ENCODE measurements at places on chromosomes 5 and 9.

DNA sequence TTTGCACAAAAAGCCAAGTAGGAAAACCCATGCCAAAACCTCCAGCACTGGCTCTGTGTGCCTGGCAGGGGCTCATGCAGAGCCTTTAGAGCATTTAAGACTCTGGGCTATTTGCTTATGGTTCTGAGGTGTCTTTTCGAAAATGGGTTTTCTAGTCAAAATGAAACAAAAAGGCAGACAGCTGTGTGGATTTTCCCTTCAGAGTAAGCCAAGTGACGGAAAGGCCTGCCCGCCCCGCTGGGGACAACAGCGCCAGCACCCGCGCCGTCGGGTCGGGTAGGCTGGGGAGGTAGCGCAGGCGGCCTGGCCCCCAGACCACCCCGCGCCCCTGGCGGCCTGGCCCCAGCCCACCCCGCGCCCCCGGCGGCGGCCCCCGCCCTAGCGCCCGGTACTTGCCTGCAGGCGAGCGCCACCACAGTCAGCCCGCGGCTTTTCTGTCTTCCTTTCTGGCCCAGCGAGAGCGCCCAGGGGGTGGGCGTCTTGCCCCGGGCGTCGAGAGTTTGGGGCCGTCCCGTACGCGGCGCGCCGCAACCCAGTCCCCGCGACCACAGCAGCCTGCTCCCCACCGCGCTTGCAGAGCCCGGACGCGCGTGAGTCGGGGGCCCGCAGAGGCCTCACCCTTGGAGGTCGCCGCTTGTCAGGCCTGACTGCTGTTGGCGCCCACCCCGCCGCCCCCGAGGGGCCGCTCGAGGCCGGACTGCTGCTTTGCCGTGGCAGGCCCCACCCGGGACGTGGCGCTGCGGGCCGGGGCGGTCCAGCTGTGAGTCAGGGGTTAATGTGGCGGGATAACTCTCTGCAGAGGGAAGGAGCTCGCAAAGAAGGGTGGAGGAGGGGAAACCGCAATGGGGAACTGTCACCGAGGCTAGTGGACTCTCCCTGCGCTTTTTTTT, at the start of gene TICAM2:
Gene TICAM2 (minus strand): TSS at position 779 of the 890 bp plus-strand sequence. CDS start 21,223 bp downstream, outside the sequence.
- DNase-seq, result peak; percentile 84

DNA sequence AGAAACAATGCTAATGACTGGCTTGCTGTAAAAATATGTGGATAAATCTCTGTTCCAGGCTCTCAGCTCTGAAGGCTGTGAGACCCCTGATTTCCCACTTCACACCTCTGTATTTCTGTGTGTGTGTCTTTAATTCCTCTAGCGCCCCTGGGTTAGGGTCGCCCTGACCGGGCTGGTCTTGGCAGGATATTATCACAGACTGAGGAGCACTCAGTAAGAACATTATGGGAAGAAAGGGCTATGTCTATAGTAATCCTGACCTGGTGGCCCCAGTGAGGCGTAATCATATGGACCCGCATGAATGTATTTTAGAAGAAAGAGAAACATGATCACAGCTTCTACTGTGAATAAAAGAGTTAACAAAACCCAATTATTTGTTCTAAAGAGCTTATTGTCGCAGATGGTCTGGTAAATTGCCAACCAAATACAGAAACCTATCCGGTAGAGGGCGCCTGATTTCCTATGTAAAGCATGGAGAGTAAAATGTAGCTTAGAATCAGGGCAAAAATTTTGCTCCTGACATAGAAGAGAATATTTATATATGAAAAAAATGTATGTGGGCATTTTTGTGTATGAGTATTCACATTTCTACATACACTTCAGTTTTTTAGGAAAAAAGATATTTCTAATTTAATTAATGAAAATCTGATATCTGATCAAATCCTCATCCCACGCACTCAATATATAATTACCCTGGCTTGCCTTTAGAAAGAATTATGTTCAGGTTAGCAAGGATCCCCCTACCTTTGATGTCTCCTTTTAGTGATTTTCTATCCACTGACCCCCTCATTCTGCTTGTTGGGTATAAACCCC, 5.8 kb upstream of the IFNA1 start:
- DNase-seq, result peak; percentile 15

DNA sequence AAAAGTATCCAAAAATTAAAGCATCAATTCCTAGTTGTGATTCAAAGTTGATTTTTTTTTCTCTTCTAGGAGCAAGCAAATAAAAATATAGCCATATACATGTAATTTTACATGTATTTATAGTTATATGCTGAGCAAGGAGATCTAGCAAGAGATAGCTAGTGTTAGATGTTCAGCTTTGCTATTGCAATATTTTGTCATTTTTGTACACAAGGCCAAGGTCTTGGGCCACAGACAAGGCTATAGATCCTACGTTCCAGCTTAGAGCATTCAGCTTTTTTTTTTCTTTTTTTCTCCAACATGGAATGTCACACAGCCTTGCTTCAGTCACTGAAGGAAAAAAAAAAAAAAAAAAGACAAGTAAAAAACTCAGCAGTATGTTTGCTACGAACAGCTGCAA, 36.8 kb downstream of the HMGCR start:
- no peak for DNase-seq

DNA sequence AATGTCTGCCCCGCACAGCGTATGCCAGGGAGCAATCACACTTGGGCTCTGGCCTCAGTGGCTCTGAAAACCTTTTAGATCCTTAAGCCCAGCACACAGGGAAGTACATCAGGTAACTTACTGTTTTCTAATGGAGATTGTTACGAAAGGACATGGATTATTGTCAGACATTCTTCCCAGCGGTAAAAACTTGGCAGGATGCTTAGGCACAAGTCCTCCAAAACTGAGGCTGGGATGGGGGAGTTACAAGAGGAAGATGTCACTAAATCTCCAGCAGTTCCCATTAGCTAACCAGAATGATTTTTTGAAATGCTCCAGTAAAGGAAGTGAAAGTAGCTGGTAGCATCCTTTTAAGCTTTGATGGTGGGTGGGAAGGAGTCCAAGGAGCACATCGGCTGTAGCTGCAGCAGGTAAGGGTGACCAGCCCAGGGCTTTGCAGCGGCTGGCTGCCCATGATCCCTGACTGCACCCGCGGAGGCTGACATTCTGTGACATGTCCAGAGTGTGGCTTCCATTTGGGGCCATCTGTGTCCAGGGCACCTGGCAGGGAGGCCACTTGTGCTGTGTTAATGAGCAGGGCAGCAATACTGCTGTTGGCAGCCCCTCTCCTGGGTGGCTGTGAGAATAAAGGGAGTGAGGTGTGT, 165.8 kb downstream of the GADD45G start:
- DNase-seq, result no peak

DNA sequence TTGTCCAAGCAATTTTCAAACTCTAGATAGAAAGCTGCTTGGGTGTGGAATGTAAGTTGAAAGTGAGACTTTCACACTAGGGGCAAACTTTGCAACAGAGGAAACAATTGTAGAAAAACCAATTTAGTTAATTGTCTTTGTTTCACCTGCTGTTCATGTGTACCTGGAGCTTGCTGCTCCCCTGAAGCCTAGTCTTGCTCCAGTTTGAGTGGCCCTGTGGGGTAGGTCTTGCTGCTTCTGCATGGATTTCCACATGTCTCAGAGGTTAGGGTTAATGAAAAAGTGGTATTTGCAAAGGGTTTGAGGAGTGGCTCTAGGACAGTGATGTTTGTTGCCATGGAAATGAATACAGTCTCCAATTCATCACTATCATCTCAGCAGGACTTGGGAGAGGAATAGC, 182.2 kb downstream of the FSTL4 start:
- DNase-seq, result no peak

DNA sequence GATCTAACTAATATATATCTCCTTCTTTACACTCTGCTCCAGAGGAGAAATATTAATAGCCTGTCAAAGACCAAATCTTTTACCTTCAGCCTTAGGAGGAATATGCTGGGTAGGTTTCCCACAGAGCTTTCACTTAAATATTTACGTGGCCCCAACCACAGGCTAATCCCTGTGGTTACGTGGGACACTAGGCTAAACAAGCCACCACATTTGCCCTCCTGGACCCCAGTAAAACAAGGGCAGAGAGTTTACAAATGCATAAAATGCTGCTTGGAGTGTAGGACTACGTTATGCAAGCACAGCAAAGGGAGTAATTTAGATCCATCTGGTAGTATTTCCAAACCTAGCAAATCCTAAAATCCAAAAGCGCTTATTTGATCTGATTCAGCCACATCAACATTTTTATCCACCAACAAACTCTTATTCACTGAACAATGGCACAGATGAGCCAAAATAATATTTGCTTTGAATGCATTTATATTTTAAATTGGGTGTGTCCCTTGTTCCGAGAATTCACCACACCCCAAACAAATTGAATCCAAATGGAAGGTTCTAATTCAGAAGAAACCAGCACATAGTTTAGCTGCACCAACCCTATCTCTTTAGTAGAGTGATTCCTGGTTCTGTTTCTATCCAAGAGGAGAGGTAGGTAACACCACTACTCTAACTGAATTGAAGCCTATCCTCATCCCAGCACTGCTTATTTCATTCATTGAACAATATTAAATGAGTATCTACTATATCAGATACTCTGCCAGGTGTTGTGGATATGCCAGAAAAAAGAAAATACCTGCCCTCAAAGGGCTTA, 179.0 kb downstream of the TSSK1B start:
- DNase-seq, result no peak

GRCh38 chr5:122902263-122902662, 56.9 kb downstream of the SNX24 start:
- DNase-seq, result no peak

GRCh38 chr5:179732918-179733771, 523 bp downstream of the MAML1 start:
- peak; percentile 58 for DNase-seq

DNA sequence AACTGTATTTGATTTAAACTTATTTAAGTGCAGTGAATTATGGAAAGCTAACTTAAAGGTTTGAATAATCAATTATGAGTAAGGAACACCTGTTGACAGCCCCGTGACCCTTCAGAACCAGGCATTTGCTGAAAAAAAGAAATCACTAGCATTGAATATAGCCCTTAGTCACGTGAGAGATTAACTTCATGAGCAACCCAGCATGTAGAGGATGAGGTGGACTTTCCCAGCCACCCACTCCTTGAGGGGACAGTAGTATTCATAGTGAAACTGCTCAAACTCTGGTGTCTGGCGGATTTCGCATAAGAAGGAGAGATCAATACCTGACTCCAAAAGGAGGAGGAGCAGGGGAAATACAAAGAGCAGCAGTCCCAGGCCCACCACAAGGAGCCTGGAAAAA, 184.8 kb upstream of the RASEF start:
- peak; percentile 35 for DNase-seq
